ENCODE measurements at places on chromosomes 2 and 18.
A peak's percentile ranks its signal among the peaks of the same experiment; 100 is the strongest.

- no peak for DNase-seq
Measured at GRCh38 chr2:128726236-128726635, 407.6 kb upstream of the HS6ST1 start.

- no peak for DNase-seq
Measured at GRCh38 chr2:62439425-62439824, 66.6 kb downstream of the TMEM17 start.

DNA sequence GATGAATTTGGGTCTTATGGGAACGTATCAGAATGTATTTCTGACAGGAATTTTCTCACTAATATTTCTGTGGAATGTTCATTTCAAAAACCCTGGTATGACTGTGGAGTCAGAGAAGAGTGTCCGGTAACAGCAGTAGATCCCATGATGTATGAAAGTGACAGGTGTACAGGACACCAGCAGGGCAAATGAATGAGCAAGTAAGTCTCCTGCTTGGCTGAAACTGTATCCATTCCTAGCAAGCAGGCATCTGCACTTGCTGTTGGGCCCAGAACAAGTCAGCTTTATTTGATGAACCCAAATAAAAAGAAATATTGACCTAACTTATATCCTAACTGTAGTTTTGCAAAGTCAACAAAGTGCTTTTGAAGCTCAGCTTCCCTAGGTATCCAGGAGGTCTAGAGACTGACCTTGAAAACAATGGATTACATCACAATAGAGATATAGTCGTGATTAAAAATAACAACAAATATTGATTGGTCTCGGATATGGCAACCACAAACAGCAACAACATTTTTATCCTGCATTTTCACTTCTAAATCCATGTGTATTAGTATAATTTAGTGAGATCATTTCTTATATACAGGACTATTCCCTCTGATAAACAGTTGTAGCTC lies 37.6 kb downstream of the NXPH2 start:
- DNase-seq = no peak

- DNase-seq = no peak
Measured at GRCh38 chr18:77086656-77087392, 45.8 kb downstream of the MBP start.

- no peak for DNase-seq
Measured at GRCh38 chr2:98258906-98259305, 87.3 kb upstream of the CNGA3 start.

GRCh38 chr2:67840460-67841068 lies 222.2 kb downstream of the C1D start:
- DNase-seq = peak; percentile 53

- DNase-seq = peak; percentile 76
Measured at GRCh38 chr2:3303583-3304406, 73.8 kb downstream of the EIPR1 start.

DNA sequence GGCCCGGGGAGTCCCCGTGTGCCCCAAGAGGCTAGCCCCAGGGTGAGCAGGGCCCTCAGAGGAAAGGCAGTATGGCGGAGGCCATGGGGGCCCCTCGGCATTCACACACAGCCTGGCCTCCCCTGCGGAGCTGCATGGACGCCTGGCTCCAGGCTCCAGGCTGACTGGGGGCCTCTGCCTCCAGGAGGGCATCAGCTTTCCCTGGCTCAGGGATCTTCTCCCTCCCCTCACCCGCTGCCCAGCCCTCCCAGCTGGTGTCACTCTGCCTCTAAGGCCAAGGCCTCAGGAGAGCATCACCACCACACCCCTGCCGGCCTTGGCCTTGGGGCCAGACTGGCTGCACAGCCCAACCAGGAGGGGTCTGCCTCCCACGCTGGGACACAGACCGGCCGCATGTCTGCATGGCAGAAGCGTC lies 16.9 kb upstream of the FAHD2A start:
- no peak for DNase-seq

DNA sequence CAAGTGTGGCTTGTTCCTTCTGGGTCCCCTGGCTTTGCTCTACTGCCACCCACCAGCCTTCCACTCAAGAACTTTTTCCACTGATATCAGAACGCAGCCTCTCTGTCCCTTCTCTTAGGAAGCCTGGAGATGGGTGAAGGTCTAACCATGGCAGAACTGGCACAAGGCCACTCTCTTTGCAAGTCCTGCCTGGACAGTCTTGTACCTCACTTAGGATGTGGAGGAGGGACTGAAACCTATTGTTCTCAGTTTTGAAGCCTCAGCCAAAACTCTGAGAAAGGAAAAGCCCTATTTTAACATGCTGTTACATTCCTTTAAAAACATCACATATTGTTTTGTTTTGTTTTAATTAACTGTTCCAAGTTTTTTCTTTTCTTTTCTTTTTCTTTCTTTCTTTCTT lies 58.9 kb upstream of the NCOA1 start:
- DNase-seq = no peak

DNA sequence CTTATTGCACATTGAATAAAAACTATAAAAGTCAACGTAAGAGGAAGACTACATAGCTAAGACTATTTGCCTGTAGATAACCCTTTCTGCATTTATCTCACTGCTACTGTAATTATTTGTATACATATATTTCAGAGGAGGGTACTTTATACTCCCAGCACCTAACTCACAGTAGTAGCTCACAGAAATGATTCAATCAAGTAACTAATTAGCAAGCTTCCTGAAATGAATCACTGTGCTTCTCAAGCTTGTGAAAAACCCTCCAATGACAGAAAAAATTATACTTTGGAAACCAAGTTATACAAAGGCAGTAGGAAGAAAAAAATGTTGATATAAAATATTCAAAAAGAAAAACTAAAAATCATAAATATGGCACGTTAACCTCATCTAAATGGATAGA lies 124.9 kb downstream of the NBAS start:
- DNase-seq = no peak

GRCh38 chr2:10382354-10383061 lies 65.6 kb downstream of the ODC1 start:
- no peak for DNase-seq

DNA sequence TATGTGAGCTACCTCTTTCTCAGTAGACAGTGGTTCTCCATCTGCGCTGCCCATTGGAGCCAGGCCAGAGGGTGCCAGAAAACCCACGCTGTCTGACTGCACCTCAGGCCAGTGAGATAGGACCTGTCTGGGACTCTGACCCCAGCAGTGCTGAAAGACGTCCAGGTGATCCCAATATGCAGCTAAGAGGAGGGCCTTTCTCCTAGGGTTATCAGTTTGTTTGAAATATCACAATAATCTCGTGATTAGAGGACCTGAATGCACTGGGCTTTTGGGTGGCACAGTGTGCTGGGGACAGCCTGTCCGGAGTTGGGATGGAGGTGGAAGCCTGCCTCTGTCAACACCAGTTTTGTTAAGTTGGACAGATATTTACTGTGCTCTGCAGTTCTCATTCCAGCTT lies 216.3 kb downstream of the LDLRAD4 start:
- DNase-seq = no peak

GRCh38 chr2:20509770-20510490 lies 63.1 kb downstream of the RHOB start:
- DNase-seq = no peak

GRCh38 chr2:9375857-9376428 lies 47.4 kb downstream of the ITGB1BP1 start:
- DNase-seq = no peak

DNA sequence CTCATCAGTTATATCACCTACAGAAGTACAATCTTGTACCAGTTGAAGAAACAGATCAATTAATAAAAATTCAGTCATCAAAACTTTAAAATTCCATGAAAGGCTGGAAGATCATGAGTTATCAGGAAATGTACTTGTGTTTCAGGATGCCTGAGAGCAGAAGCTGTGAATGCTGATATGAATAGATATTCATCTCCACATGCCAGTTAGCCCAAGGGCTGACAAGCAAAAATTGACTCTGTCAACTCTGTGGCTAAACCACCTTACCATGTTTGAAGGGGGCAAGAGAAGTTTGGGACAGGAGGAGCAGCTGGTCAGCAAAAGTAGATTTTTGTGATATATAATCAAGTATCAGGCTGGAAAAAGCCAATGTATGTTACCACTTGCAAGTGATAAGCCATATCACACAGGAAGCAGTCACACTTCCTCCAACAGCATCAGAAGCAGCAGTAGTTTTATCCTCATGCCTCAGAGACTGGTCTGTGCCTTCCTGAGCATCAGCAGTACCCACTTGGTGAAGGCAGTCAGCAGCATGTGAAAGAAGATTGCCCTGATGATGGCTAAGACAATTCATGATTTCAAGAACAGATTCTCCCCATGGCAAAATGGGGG lies 328.2 kb upstream of the CNTNAP5 start:
- DNase-seq = no peak

- no peak for DNase-seq
Measured at GRCh38 chr2:27715318-27716210, 51.9 kb downstream of the SLC4A1AP start.

DNA sequence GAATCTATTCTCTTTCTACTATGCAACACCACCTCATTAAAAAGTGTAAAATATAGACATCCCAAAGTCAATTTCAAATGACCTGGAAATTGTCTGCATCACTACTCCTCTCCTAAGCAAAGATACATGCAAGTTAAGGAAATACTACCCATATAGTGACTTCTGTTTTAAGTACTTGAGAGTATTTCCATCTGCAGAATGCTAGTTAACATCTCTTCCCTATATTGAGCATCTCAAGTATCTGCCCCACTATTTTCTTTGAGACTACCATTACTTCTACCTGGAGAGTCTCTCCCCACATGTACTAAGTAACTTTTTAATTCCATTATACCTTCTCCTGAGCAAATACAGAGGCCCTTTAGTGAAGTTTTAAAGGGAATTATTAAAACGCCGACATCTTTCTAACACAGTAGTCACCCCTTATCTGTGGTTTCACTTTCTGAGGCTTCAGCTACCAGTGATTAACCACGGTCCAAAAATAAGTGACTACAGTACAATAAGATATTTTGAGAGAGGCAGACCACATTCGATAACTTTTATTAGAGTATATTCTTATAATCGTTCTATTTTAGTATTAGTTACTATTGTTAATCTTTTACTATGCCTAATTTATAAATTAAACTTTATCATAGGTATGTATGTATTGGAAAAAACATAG lies 21.8 kb downstream of the CWC22 start:
- no peak for DNase-seq

- no peak for DNase-seq
Measured at GRCh38 chr2:31286961-31287550, 53.1 kb downstream of the EHD3 start.

DNA sequence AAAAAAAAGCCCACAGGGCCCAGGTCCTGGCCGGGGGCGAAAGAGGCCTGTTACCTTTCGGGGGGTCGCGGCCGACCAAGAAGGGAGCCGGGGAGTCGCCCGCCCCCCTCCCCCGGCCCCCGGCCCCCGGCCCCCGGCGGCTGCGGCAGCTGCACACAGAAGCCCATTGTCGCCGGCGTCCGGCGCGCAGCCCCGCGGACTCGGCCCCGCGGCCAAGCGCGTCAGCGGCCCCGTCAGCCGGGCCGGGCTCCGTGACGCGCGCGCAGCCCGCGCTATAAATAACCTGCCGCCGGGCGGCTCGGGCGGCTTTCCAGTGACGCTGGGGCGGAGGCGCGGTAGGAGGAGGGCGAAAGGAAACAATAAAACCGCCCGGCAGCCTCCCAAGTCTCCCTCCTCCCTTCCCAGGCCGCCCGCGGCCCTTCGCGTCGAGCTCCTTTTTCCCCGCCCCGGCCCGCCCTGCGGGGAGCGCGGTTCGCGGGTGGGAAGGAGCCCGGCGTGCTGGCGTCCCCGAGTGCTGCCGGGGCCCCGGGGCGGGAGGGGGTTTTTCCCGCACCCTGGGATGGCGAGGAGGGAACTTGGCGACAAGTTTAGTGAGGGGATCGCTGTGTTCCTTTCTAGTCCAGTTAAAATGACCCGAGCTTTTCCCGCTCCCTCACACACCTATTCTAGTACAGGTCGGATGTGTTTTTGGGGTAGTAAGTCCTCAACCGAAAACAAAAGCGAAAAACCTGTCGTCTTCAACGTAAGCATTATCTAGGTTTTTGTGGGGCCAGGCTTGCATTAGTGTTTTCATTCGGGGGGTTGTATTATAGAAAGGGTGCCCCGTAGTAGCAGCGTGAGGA lies 10.0 kb upstream of the NR4A2 start:
- DNase-seq = peak; percentile 88

DNA sequence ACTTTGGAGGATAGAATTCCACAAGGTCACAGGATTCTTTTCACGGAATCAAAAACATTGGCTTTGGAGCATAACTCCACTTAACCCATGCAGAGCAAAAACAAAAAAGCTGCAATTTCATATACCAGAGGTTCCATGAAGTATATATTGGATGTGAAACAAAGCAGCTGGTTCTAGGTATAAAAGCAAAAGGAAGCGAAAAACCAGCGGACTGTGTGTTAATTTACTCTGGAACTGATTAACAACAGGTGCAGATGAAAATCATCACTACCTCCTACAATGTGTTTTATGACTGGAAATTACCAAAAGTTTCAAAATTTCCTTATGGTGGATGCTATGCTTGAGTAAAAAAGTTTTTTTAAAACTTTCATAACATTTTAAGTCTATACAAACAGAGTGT lies 54.4 kb upstream of the LINC00305 start:
- no peak for DNase-seq

GRCh38 chr2:239943991-239944631 lies 81.0 kb downstream of the NDUFA10 start:
- no peak for DNase-seq

DNA sequence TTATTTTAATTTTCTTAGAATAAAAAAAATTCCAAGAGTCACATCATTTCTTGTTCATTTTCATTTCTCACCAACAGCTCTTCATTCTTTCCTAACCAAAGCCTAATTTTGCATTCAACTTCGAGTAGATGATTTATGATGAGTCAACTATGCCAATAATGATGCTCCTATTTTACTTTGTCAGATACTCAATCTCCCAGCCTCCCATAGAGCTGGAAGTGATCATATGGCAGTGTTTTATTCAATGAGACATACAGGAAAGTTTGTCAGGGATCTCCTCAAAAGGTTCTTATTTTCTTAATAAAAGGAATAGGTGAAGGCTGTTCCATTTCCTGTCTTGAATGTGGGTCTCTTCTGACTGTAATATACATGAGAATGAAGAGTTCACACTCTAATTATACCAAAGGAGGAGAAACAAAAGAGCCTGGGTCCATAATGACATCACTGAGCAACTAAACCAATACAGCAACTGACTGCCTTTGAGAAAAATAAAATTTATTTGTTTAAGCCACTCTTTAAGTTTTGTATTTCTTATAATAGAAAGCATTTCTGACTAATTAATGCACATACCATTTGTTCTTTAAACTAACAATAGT lies 231.2 kb upstream of the CYP26B1 start:
- no peak for DNase-seq

DNA sequence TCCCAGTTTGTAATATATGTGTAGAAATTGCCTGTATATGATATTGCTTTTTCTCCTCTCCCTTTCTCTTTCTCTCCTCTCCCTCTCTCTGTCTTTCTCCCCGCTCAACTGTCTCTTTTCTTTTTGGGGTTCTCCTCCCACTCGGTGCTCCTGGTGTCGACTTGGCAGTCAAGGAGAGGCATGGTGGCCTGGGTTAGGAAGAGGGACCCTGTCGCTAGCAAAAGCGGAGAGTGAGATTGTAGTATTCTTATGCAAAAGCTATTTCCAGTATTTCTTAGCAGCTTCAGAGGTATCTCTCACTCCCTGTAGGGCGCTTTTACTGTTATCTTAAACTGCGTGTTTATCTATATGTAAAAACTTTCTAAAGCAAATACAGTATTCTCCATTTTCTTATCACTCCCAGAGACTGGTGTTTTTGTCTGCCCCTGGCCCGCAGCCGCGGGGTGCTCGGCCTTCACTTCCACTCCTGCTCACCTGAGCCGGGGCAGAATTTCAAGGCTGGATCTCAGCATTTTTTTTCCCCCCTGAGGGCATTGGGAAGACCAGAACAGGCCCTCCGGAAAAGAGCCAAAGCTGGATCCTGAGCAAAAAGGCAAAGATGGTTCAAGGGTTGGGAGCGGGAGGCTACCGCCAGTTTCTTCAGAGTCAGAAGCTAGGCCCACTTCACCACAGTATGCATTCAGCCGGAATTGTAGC lies 4.3 kb downstream of the SIX3 start:
- DNase-seq = no peak
